ENCODE measurements at places on chromosomes 11 and 22.

DNA sequence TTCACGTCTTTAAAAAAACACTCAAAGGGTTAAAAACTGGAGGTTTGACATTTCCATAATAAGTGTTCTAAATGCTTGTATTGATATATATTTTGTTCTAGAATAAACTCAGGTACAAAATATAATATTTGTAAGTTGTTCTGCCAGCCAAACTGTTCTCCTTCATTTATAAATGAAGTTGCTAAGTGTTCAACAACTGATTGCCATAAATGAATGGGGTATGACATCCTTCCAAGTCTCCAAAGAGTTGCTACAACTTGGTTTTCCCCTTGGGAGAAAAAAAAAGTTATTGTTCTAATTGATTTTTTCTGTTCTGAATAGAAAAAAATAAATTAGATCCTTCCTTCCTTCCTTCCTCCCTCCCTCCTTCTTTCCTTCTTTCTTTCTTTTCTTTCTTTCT is 65.4 kb upstream of the BLID start:
- DNase-seq = no peak

DNA sequence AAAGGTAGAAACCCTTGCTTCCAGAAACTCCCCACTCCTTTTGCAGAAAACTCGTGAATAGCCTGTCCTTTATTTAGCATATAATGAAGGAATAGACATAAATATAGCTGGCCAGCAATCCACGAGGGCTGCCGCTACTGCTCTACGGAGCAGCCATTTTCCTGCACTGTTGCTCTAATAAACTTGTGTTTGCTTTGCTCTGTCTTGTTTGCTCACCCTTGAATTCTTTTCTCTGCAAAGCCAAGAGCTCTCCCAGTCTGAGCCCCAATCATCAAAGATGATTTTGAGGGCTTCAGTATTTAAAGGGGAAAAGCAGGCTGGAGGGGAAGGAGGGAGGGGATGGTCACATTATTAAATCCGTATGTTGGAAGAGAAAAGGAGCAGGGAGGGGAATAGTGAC is 16.6 kb upstream of the CHKA start:
- DNase-seq = no peak

DNA sequence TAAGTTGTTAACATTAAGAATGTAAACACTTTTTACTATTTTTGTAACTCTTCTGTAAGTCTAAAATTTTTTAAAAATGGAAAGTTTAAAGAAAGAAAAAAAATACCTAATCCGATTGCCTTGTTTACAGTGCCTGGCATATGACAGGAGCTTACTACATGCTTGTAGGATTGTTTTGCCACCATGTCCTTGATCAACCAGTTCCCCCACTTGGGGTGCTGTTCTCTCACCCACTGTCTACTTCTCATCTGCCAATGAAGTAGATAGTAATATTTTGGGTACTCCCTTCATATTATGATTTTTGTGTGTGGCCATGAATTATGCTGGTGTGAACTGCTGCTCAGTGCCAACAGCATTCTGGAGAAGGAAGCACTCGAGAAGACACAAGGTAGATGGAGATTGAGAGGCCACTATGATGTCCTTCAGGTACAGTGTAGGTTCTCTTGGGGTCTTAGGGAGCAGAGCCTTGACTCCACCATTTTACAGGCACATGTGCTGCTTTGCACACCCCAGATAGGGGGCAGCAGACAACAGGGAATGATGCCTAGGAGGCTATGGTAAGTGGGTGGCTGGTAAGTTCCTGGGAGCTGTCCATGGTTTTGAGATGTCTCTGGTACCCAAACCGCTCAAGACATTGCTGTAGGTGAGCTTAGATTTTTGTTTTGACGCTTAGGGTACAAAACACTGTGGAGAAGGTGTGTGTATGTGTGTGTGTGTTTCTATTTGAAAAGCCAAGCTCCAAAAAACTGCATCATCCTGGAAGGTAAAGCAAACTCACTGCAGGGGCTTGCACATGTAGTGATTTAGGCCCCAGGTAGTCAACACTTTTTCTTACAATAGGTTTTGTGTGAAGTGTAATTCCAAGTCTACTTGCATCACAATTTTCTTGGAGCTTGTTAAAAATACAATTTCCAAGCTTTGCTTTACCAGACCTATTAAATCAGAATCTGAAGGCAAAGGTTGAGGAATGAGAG is 494.5 kb upstream of the LARGE1 start:
- peak; percentile 11 for DNase-seq

- DNase-seq = no peak
Measured at GRCh38 chr11:43908191-43908590, 27.6 kb downstream of the ALKBH3 start.

Data from fibroblast of lung (primary cell).